Stimulated activated CD8-positive, alpha-beta memory T cell treated with anti-CD3 and anti-CD28 coated beads, Interleukin-7, amount 100 ng/mL, for 48 hours (primary cell): ENCODE measurements at places on chromosomes 12 and 14.

- no peak for DNase-seq
Observed at GRCh38 chr12:68406134-68406576, 74.0 kb upstream of the MDM1 start.

- DNase-seq, result no peak
Observed at GRCh38 chr12:69648476-69648875, 37.8 kb upstream of the LRRC10 start.

- no peak for DNase-seq
Observed at GRCh38 chr12:53652366-53652765, 23.5 kb downstream of the ATP5MC2 start.

- DNase-seq, result no peak
Observed at GRCh38 chr14:95253039-95253630, 66.6 kb downstream of the CLMN start.

DNA sequence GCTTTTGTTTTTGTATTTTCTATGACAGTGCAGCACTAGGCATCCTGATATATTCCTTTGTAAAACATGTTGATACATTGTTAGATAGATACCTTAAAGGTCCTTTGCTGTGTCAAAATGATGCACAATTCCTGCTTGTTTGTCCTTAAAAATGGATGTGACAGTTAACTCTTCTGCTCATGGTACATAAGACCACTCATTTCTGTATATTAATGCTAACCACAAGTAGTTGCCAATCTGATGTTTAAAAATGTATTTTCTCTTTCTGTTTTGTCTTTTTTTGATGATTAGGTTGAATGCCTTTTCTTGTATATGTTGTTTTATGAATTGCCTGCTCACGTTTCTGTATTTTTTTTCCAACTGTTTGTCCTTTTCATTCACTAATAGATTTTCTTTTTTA lies 35.1 kb downstream of the ATF7IP start:
- no peak for DNase-seq

GRCh38 chr12:3293446-3294161 lies 197.4 kb upstream of the PRMT8 start:
- no peak for DNase-seq

- DNase-seq, result no peak
Observed at GRCh38 chr12:109269428-109269827, 39.7 kb downstream of the FOXN4 start.

- no peak for DNase-seq
Observed at GRCh38 chr14:88040146-88040545, 35.2 kb downstream of the GPR65 start.

GRCh38 chr12:23893611-23894010 lies 55.9 kb downstream of the SOX5 start:
- DNase-seq, result no peak

- DNase-seq, result no peak
Observed at GRCh38 chr12:31015215-31015614, 58.4 kb upstream of the DDX11 start.

DNA sequence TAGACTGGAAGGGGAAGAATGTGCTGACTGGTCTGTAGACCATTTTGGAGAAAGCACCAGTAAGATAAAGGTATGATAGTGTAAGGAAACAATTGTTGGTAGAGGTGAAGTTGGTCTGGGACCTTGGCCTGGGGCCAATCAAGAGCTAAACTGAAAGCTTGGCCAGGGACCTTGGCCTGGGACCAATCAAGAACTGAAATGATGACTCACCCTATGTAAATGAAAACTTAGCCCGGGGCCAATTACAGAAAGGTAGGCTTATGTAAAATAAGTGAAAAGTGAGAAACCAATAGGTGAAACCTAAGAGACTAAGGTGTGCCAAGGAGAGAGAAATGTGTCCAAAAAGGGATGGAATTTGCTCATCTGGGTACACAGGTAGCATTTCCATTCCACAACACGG lies 776.0 kb downstream of the C12orf50 start:
- no peak for DNase-seq

DNA sequence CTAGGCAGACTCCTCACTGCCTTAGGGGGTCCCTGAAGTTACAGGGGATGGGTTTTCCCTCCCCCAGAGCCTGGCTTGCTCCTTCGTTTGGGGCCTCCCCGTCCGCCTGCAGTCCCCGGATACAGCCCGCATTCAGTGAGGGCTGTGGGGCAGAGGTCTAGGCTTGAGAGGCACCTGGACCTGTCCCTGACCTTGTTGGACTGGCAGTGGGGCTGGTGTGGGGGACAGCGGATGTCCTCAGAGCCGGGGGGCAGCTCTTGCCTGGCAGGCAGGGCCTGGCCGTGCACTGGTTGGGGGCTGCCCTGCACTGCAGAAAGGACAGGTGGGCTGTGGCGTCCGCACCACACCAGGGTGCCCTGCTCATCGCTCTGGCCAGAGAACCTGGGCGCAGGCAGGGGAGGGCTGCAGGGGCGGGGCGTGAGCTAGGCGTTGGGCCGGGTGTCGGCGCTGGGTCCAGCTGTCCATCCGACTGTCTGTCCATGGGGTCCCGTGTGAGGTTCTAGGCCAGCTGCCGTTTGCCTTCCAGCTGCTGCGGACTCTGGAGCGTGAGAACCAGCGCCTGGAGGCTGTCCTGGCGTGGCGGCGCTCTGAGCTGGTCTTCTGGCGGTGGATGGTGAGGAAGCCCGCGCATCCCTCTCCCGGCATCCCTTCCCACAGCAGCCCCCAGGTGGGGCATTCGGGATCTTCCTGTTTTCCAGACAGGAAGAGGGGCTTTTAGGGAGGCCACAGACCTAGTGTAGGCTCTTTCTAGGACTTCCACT lies 6.0 kb downstream of the TEDC1 start:
- DNase-seq, result no peak

DNA sequence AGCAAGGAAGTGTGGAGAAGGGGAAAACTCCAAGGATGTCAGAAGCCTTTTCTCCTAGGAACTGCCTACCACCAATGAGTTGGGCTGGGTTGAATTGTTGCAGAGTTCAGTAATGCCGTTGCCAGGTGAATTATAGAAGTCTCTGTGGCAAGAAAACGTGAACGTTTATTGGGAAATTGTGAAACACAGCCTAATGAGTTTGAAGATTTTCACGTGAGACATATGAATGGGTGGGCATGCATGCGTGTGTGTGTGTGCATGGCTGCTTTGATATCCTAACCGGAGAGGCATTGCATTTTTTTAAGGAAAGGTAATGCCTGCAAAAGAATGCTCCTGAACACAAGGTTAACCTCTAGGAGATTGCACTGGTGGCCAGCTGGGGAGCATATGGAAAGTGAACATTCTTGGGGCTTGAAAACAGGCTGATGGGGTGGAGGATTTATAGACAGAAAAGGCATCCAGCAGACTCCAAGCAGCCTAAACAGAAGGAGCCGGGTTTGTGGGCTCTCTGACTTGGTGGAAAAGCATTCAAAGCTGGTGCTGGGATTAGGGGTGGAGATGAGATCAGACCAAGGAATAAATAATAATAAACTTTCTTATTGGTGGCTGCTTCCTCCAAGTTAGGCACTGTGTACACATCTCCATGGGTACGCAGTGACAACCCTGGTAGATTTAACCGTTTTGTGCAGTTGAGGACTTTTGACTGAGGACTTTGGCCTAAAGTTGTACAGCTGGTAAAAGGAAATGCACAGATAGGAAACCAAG lies 67.8 kb downstream of the NTF3 start:
- DNase-seq, result no peak

- no peak for DNase-seq
Observed at GRCh38 chr14:56569174-56569573, 10.4 kb upstream of the TMEM260 start.

GRCh38 chr12:27284751-27285150 lies 40.7 kb downstream of the STK38L start:
- DNase-seq, result no peak

- DNase-seq, result no peak
Observed at GRCh38 chr14:68655021-68655831, 137.6 kb downstream of the ZFP36L1 start.

DNA sequence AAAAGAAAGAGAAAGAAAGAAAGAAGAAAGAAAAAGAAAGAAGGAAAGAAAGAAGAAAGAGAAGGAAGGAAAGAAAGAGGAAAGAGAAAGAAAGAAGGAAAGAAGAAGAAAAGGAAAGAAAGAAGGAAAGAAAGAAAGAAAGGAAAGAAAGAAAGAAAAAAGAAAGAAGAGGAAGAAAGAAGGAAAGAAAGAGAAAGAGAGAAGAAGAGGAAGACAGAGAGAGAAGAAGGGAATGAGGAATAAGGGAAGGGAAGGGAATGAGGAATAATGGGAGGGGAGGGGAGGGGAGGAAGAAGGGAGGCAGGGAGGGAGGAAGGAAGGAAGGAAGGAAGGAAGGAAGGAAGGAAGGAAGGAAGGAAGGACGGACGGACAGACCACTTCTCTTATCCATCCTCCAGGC lies 246.9 kb downstream of the ADAMTS20 start:
- no peak for DNase-seq

DNA sequence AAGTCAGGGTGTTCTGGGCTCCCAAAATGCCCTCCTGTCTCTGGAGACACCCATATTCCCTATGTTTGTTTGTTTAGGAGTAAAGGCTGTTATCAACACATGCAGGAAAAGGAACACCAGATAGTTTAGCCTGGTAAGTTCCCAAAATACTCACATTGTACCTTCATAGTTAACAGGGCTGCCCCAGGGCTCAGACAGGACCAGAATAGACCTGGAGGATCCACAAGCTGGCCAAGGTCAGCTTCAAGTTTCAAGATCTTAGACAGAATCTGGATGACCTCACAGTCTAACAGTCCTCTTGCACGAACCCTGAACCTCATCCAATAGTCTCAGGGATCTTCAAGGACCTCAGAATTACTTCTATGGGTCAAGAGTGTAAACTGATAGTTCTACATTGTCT lies 18.1 kb upstream of the HSP90B1 start:
- DNase-seq, result no peak

GRCh38 chr12:26251600-26251999 lies 56.2 kb downstream of the SSPN start:
- DNase-seq, result no peak

DNA sequence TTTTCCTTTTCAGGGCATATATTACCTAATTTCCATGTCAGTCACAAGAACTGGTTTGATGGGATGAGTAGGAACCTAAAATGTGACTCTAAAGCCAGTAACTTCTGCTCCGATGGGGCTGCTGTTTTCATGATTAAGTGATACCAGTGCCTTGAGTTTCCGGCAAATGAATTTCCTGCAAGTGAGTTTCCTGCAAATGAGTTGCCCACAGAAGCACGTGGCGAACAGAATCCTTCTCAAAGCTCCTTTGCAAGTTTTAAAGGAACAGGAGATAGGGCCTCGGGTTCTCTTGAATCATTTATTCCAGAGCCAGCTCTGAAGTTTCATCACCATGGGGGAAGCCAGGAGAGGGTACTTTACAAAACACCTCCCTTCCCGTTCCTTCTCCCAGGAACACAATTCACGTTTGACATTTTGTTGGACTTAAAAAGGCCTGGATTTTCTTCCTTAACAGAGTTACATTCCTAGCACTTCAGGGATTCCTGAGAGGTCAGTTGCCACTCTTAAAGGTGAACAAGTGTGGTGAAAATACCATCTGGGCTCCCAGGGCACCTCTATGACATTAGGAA lies 2.2 kb upstream of the PPTC7 start:
- no peak for DNase-seq

DNA sequence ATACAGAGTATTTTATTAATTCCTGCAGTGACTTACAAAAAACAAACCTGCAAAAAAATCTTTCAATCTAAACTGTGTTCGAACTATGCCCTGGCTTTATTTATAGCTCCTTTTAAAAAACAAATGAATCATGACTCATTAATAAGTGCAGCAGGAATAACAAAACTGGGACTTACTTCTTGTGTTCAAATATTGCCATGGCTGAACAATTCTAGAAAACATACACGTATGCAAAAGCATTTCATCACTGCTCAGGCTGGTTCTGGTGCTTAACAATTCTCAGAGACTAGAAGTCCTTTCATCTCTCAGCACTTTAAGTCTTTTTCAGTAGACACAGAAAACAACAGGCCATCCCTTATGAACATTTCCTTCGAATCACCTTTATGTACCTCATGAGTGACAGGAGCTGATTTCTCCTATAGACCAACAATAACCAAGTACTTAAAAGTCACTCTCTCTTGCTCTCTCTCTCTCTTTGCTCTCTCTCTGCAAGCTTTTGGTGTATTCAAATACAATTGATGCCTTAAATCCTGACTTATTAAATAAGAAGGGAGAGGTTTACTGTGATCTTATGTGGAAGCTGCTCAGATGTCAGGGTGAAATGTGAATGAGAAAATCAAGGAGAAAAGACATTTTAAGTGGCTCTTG lies 268.8 kb downstream of the TTC8 start:
- DNase-seq, result no peak

DNA sequence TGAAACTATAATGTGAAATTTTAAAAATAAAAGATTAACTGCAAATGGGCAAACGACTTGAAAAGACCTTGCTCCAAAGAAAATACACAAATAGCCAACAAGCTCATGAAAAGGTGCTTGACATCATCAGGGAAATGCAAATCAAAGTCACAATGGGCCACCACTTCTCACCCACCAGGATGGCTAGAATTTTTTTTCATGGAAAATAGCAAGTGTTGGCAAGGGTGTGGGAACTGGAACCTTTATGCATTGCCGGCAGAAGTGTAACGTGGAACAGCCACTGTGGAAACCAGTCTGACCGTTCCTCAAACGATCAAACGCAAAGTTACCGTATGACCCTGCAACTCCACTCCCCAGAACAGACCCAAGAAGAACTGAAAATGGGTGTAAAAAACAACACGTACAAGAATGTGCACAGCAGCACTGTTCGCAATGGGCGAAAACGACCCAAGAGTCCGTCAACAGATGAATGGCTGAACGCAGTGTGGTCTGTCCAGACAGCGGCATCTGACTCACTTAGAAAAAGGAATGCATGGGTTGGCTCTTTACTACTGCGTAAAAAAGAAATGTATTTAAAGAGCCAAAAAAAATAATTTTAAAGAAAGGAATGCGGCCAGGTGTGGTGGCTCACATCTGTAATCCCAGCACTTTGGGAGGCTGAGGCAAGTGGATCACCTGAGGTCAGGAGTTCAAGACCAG lies 40.2 kb downstream of the SCARB1 start:
- DNase-seq, result no peak

- no peak for DNase-seq
Observed at GRCh38 chr12:111276146-111276545, 92.7 kb downstream of the PHETA1 start.

- no peak for DNase-seq
Observed at GRCh38 chr12:95022477-95022876, 19.0 kb upstream of the NDUFA12 start.
